ENCODE measurements at places on chromosomes 7 and 10.

GRCh38 chr7:7756577-7756976, 38.2 kb upstream of the RPA3 start:
- DNase-seq = no peak

- DNase-seq = no peak
Observed at GRCh38 chr10:114663626-114664025, 5.6 kb upstream of the ABLIM1 start.

DNA sequence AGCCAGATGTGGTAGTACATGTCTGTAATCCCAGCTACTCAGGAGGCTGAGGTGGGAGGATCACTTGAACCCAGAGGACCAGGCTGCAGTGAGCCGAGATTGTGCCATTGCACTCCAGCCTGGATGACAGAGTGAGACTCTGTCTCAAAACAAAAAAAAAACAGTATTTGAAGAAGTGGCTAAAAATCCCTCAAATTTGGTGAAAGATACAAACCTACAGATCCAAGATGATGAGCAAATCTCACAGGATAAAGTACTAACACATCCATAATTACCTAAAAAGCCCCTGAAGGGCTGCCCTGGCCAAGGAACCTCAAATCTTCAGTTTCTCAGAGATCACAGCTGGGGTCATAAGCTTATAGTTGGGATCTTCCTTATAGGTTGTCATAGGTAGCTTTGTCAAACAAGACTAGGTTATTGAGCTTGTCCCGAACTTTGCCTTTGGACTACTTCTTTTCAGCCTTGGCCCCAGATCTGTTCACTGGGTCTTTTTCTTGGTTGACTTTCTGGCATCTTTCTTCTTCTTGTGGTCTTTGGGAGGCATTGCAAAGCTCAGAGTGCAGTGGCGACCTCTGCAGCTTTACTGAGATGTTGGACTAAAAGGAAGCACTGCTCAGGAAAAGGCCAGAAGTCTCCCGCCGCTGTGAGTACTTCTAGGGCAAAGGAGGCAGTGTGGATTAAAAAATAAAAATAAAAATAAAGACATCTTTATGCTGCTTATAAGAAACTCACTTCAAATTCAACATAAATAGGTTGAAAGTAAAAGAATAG, 28.6 kb upstream of the SAR1A start:
- DNase-seq = no peak

GRCh38 chr7:17617380-17617779, 318.9 kb downstream of the AHR start:
- no peak for DNase-seq

GRCh38 chr7:38425509-38425908, 152.1 kb upstream of the TARP start:
- no peak for DNase-seq

DNA sequence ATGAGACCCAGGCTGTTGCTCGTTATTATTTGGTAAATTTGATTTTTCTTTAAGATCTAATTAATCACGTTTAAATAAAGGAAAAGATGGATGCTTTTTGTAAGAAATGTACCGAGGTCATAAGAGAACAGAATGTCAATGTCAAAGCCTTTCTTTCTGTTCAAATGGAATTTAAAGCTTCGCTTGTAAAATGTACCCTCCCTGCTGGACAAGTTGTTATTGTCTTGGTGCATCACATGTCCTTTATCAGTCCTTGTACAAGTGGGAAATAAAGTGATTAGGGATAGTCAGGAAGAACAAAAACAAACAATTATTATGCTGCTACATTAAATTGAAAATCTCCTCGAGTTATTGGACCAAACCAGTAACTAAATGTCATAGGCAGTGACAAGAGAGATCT, 363.2 kb downstream of the PHTF2 start:
- DNase-seq = no peak

- DNase-seq = no peak
Observed at GRCh38 chr7:108637049-108637621, 67.5 kb downstream of the DNAJB9 start.

- DNase-seq = no peak
Observed at GRCh38 chr7:65002972-65003585, 3.4 kb downstream of the ERV3-1 start.

All from epithelial cell of proximal tubule (primary cell).